ENCODE measurements at places on chromosomes 11 and 22. TPM values are rescaled to one million over a fixed set of nuclear protein-coding genes. Genes with fewer than 3 reads are reported as not detected.

DNA sequence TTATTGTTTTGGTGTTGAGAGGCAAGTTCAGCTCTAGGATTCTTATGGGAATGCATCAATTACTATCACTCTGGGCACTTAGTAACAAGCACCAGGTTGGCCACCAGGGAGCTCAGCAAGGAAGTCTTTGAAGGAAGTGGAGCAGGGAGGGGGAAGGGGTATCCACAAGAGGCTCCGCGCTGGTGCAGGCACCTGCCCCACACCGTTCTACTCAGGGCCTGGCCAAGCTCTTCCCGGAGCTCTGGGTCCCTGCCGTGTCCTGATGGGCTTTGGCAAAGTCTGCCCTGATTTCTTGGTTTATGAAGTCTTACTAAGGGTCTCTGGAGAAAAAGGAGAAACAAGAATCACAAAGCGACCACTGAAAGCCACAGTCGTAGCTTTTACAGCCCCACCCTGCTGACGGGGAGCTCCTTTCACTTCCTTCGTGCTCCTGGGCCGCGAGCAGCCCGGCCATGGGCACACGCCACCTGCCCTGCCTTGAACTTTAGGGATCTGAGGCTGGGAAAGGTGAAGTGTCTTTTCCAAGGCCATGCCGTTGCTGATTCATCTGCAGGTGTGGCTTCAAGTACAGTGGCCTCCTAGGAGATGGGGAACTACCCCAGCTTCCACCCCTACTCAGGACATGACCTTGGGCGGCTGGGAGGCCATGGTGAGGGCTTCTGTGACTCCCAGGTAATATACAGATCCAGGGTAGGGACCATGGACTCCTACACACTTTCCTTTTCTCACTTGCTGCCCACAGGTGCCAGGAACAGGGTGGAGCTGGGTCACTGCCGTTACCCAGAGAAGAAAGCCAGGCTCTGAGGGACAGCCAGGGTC lies 15.9 kb upstream of the LRRC32 start:
- DNase-seq = no peak

DNA sequence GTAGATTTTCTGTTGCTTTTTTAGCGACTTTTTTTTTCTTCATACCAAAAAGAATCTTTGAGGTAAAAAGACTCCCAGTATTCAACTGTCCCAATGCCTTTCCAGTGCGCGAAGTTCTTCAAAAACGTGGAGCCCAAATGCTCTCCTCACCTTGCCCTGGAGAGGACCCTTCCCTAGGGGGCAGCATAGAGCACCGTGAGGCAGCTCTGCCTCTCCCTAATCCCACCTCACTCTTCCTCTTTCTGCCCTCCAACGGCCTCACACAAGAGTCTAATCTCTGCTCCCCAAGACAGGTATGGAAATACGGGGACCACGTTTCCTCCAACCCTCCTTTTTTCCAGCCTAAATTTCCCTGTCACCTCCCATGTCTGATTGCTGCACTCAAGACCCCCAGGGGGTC lies 117.5 kb upstream of the ALX4 start:
- DNase-seq = peak; percentile 26

- no peak for DNase-seq
Measured at GRCh38 chr11:16367252-16367651, 10.9 kb upstream of the SOX6 start.

GRCh38 chr22:48057116-48057835 lies 1294.8 kb downstream of the TBC1D22A start:
- DNase-seq = no peak

- DNase-seq = no peak
Measured at GRCh38 chr11:132206993-132207392, 836.6 kb downstream of the NTM start.

GRCh38 chr11:61918938-61919704 lies 1.8 kb upstream of the RAB3IL1 start:
- no peak for DNase-seq

The SSTR3 gene
- total RNA-seq = 0.53 TPM

The ALDH3B2 gene
- not detected for total RNA-seq

DNA sequence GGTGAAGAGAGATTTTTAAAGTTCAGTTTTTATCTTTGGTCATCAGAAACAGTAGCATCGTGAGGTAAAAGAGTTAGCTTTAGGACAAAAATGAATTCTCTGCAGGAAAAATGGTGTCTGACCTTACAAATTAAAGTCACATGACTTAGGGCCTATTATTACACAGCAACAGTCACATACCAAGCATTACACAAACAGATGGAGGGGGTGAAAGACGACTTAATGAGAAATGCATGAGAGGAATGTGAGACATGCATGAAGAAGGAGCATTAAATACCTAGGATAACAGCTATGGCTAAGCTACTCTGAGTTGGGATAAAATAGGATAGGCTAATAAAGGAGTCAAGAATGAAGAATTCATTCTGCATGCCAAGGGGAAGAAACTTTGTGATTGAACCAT lies 77.5 kb downstream of the BLID start:
- DNase-seq = peak; percentile 12

The LUZP2 gene
- 1.6 TPM for total RNA-seq

The CNGA4 gene
- total RNA-seq = not detected

DNA sequence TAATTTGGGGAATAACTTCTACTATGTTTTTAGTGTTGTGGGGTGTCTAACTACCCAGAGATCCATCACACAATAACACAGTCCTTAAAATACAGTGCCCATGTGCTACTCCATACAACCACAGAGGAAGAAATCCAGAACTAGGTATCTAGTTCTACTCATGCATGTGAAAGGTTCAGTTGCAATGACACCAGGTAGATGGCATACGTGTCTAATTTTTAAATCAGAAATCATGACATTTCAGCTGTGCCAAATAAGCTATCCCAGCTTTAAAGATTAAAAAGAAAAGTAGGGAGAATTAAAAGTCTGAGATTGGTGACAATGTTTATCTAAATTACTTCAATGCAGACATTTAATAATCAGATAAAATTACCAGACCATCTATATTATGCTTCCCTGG lies 122.2 kb downstream of the CD44 start:
- DNase-seq = no peak

- no peak for DNase-seq
Measured at GRCh38 chr11:48114740-48115139, 101.9 kb upstream of the OR4B1 start.

GRCh38 chr11:69865707-69866106 lies 46.5 kb upstream of the FGF3 start:
- no peak for DNase-seq

DNA sequence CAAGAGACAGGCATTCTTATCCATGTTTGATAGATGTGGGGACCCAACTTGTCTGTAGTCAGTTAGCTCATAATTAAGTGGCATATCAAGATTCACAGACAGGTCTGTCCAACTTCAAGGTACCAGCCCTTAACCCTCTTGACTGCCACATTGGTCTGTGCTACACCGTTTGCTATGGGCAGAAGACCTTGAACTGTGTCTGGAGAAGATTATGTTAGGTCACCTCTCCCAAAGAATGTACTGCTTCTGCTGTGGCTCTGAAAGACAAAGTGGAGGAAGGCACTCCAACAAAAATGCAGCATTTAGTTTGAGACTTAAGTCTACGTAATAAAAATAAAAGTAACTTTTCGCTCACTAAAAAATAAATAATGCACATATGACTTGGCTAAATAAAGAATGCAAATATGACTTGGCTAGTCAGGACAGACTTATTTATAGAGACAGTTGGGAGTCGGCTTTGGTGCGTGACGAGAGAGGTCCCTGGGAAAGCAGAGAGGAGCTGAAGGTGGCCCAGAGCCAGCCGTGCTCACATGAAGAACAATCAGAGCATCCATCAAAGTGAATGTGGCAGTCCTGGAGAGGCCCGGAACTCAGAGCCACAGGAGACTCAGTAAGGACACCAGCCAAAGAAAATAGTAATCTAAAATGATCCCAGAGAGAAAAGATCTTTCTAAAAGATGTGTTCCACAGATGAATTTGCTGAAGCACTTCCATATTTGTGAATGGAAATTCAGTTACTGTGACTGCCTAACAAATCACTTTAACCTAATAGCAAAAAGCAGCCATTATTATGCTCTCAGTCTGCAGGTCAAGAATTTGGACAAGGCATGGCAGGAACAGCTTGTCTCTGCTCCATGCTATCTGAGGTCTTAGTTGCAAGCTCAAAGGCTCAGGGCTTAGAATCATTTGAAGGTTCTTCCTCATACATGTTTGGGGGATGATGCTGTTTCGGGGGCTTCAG lies 35.0 kb downstream of the CWC15 start:
- DNase-seq = no peak

The OR5T3 gene
- total RNA-seq = not detected

- DNase-seq = no peak
Measured at GRCh38 chr11:68037411-68038225, 1.2 kb upstream of the TCIRG1 start.

DNA sequence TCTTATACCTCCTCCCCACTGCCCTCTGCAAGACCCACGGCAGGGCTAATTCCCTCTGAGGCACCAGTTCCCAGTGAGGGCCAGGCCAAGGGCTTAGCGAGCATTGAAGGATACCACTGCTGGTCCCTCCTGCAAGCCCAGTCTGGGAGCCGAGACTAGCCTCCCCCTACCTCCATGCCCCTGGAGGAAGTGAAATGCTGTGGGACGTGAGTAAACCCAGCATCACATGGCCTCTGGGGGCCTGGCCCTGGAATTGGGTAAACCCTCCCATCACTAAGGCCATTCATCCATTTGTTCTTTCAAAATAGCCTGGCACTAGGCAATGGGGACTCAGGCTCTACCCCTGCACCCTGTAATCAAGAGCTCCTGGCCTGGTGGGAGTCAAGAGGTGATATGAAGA lies 24.7 kb downstream of the ARAP1 start:
- DNase-seq = no peak

- DNase-seq = no peak
Measured at GRCh38 chr11:110433393-110434333, 3.9 kb downstream of the FDX1 start.

The MFRP gene
- not detected for total RNA-seq

The EEF1G gene
- total RNA-seq = 2,358 TPM

- DNase-seq = no peak
Measured at GRCh38 chr11:74008373-74009229, at the start of gene UCP3. Gene UCP3, minus strand, starts transcription at chr11:74009085. Its CDS starts 2,043 bp downstream, at chr11:74007042.

- DNase-seq = no peak
Measured at GRCh38 chr11:6566704-6567370, 36.6 kb downstream of the RRP8 start.

DNA sequence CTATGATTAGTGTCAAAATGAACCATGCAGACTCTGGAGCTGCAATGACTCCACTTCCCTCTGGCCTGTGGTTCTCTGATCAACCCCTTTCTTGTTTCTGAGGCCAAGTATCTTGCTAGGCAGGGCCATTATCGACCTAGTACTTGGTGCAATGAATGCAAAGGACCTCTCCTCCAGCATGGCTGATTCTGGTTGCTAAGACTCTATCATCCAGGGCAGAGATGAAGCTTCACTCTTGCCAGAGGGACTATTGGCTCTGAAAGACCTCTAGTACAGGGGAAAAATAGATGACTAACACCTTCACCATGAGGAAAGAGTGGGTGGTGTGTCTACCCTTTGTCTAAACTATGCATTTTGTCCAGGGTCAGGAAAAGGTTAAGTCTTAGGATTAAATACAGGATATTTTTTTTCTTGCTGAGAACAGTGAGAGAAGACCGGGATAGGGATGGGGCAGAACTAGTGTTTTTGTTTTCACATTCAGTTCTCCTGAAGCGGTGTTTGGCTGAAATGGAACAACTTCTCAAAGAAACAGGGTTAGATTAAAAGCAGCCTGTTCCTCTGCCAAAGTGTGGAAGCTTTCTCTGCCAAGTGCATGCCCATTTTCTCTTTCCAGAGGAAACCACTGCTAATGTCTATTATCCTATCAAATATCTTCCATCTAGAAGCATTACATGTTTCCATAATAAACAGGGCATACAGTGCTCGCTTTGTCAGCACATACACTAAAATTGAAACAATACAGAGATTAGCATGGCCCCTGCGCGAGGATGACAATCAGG lies 5.0 kb upstream of the MTFP1 start:
- no peak for DNase-seq

GRCh38 chr22:19036523-19037273 lies 85.5 kb downstream of the DGCR2 start:
- DNase-seq = no peak

- no peak for DNase-seq
Measured at GRCh38 chr11:62538470-62539237, 8.0 kb downstream of the AHNAK start.

GRCh38 chr11:3042496-3043314 lies 14.5 kb downstream of the CARS1 start:
- no peak for DNase-seq

DNA sequence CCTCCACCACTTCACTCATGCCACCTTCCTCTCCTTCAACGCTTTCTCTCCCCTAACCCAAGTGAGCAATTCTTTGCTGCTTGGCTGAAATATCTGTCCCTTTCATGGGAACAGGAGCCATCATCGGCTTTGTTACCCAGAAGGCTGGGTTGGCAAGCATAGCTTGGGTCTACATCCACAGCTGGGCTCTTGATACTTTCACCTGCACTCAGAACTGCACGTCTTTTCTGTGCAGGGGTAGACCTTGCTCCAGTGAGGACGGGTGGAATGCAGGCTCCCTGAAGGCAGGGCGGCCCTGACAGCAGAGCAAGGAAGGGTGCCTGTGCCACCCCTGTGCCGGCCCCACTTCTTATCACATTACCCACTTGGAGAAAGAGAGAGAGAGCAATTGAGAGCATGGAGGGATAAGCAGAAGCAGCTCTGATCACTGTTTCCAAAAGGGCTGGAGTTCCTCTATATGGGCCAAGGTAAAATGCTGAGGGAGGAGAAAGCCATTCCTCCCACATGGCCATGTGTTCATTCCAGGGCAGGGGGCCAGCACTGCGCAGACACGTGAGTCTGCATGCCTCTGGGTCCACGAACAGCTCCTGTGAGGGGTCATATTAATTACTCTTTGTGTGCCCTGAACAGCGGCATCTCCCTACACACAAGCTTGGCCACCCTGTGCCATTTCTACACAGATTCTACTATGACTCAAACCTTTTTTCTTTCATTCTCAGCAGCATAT lies 181.8 kb downstream of the BUD13 start:
- DNase-seq = no peak

The MRGPRE gene
- total RNA-seq = not detected

The DNAJB13 gene
- not detected for total RNA-seq

The NAALAD2 gene
- 24.6 TPM for total RNA-seq

The LMO1 gene
- 2.9 TPM for total RNA-seq

- no peak for DNase-seq
Measured at GRCh38 chr22:19878461-19879245, 24.0 kb upstream of the GNB1L start.

GRCh38 chr22:17952273-17952801 lies 72.0 kb downstream of the MICAL3 start:
- no peak for DNase-seq

The CCDC157 gene
- total RNA-seq = 11.1 TPM
